Kidney (tissue), 22 donors: ENCODE measurements at places on chromosomes 2 and 18. TPM values are rescaled to one million over a fixed set of nuclear protein-coding genes. Genes with fewer than 3 reads are reported as not detected.

DNA sequence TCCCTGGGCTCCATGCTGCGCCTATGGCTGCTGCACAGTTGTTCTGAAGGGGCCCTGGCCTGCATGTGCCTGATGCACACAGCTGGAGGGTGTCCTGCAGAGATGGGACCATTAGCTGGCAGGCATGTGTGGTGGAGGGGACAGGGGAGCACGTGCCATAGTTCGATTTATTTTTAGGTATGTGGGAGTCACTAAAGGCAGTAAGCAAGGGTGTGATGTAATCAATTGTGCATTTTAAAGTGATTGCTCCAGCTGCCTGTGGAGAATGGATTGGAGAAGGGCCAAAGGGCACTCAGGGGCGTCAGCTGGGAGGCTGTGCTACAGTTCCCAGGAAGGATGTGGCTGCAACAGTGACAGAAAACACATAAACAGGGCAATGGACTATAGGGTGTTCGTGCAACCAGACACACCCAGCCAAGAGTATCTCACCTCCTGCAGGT, 205.1 kb downstream of the ARL4C start:
- peak; percentile 47 for DNase-seq

GRCh38 chr2:102764083-102764482, 2.3 kb downstream of the TMEM182 start:
- no peak for DNase-seq

GRCh38 chr18:64332835-64333234, 183.9 kb upstream of the LINC00305 start:
- DNase-seq: no peak

DNA sequence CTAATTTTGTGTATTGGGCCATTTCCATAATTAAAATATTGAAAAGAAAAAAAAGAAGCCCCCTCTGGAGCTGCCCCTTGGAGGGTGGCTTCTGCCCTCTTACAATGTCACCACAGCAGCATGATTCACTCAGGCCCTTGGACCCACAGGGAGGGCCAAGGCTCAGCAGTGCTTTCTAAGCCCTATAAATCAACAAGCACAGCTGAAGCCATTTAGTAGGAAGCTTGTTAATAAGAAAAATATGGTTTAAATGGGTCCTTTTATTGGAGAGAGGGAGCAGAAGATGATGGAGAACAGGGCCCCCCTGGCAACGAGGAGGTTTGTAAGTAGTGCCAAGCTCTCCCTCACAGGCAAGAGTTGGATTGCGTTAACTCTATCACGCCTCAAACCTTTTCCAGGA, 107.6 kb upstream of the FZD7 start:
- DNase-seq: no peak

DNA sequence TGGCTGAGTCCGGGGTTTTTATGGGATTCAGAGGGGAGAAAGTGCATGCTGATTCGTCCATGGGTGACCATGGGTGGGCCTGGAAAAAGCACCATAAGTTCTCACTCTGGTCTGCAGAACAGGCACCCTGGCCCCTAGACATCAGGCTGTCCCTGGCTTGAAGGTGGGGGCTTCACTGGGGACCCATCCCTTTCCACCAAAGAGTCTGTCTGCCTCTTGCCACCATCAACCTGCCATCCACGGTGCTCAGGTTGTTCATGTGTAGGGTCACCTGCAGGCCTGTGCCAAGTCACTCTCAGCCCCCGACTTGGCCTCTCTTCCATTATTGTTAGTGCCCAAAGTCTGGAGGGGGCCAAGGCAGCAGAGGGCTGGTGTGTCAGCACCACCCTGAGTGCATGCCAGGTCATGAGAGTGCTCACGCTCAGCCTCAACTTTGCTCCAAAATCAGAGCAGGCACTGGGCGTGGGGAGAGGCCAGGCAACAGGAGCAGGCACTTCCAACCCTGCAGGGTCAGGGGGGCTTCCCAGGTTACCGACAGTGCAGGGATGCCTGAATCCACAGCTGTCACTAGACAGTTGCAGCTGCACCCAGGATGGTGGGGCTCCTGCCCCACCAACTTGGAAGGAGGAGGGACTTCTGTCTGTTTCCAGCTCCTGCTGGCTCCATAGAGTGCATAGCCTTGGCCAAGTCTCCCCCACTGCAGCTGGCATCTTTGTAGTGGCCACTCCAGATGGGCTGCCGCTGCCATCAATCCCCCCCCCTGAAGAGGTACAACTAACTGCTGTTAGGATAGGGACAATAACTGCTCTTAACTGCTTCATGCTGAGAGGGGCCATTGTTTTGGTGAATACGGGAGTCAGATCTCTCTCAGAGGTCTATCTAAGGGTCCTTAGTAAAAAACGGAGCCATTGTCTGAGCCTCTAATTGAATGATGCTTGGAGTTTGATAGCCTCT, 209.3 kb downstream of the AKAIN1 start:
- no peak for DNase-seq

DNA sequence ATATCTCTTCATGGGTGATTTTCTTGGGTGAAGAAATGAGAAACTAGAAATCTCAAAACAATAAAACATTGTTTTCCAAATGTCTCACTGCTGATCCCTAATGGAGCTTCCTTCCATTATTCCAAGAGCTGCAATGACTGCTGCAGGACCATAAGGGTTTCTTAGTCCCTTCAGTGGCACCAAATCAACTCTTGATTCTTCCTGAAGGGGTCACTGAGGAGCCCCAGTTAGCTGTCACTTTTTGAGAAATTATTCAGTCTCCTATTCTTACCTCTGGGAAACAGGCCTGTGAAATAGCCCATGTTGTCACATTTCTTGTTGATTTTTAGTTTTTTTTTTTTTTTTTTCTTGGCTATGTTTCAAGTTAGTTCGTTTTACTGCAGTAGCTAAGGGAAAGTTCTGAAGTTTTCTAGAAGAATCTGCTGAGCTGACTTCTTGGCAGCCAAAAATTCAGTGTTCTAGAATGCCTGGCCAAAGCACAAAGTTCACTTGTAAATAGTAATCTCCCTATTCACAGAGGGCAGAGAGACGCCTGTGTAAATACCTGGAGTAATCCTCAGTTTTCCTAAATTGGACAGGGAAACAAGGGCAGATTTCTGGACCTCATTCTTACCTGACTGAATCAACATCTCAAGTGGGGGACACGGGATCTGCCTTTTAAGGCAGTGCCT, 480.0 kb downstream of the RIT2 start:
- no peak for DNase-seq

Gene DPP10
- polyA plus RNA-seq: 0.67 TPM

Gene ADD2
- polyA plus RNA-seq: not detected

DNA sequence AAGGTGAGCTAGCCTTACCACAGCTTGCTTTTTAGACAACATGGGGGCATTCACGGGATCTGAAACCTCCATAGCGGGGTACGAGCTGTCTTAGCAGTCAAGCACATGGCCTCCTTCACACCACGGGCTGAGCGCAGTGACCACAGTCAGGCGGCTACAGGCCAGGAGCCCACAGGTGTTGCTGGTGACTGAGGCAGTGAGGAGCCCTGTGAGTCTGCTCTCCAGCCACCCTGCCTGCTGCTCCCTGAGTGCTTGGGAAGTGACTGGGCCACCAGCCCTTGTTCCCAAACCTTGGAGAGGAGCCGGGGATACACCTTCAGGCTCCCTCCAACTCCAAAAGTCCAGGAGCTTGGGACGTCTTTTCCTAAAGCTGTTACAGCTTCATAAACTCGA, 418.1 kb upstream of the MYT1L start:
- no peak for DNase-seq

- DNase-seq: no peak
Observed at GRCh38 chr2:66084948-66085590, 349.9 kb upstream of the MEIS1 start.

GRCh38 chr18:31587529-31587928, 4.1 kb upstream of the TTR start:
- DNase-seq: no peak

DNA sequence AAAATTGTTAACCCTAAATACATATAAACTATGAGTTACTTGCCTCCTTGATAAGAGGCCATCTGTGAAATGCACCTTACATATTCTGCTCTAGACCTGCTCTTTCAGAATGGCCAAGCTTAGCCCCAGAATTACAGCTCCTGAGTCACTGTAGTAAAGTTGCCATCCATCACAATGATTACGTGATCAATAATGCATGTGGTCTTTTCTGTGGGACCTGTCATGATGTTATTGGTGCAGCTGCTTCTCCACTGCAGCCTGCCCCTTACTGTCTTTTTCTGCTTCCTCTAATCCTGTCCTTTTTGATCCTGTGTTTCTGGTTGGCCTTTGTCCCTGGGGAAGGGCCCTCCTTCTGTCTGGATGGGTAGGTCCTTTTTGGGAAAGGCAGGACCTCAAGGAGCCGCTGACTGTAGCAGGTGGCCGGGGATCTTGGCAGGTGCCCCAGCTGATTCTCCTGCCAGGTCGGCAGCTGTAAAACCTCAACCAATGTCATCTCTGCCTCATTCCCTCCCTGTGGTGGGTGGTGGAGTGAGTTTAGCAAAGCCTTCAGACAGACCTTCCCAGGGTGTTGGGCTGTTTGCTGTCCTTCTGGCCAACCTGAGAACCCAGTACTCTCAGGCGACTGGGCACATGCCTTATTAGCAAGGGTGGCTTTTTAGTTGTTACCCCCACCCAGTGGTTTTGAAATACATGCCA, 126.2 kb upstream of the EML6 start:
- no peak for DNase-seq

GRCh38 chr2:30326497-30326896, 95.2 kb downstream of the LBH start:
- no peak for DNase-seq
